ENCODE measurements at places on chromosomes 1 and 21.

- peak; percentile 69 for DNase-seq
Observed at GRCh38 chr21:17585875-17586450, 26.7 kb downstream of the BTG3 start.

DNA sequence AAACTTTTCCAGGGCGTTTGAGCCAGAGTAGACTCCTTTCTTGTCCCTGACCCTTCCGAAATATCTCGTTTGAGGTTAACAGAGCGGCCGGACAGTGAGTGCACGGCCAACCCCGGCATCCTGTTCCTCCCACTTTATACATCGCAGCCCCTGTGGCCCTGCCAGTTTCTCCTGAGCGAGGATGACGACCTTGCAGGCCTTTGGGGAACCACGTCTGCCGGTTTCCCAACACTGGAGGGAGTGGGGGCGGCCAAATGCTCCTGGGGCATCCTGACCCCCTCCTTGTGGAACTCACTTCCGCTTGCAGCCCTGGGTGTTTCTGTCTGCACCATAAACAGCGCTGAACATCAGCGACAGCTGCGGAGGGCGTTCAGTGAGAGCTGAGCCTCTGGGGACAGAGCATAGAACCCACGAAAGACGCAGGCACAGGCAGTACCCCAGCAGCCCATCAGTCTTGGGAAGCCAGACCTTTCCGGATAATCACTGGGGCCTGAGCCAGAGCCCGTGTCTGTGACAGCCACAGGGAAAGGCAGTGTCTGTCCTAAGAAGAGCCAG lies 4.8 kb upstream of the KCNAB2 start:
- DNase-seq, result no peak

DNA sequence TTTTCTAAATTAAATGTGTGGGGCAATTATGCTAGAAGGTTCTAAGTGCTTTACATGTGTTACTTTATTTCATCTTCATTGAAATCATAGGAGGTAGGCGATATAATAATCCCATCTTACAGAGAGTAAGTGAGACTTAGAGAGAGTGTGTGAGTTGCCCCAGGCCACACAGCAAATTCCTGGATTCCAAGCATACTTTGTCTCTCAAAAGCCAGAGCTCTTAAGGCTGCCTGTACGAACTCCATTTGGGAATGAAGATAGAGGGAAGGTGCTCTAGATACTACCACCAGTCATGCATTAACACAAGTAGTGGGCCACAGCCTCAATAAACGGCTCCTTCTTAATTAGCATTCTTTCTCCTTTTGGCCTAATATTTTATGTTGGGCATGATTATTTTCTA lies 170.1 kb downstream of the SIPA1L2 start:
- no peak for DNase-seq

- DNase-seq, result no peak
Observed at GRCh38 chr1:41647221-41648135, 163.0 kb upstream of the EDN2 start.

GRCh38 chr1:67747671-67748546 lies 62.9 kb downstream of the GADD45A start:
- DNase-seq, result no peak

GRCh38 chr21:45629046-45629981 lies 14.2 kb upstream of the PCBP3 start:
- DNase-seq, result no peak

DNA sequence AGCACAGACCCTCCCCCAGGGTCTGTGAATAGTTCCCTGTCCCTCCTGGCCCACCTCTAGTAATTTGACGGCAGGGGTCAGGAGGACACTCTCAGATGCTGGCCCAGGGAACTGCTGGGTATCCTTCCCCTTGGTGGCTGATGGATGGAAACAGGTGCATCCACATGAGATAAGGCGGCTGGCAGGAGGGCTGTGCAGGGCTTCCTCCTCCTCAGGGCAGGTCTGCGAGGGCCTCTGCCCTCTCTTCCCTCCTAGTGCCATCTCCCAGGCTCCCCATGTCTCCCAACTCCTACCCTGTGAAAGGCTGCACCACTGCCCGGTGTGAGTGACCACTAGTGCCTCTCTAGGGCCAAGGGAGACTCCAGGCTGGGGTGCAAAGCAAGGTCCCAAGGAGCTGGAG lies 123.9 kb downstream of the GLIS1 start:
- no peak for DNase-seq

- DNase-seq, result no peak
Observed at GRCh38 chr1:74728736-74729135, 4.1 kb downstream of the CRYZ start.

DNA sequence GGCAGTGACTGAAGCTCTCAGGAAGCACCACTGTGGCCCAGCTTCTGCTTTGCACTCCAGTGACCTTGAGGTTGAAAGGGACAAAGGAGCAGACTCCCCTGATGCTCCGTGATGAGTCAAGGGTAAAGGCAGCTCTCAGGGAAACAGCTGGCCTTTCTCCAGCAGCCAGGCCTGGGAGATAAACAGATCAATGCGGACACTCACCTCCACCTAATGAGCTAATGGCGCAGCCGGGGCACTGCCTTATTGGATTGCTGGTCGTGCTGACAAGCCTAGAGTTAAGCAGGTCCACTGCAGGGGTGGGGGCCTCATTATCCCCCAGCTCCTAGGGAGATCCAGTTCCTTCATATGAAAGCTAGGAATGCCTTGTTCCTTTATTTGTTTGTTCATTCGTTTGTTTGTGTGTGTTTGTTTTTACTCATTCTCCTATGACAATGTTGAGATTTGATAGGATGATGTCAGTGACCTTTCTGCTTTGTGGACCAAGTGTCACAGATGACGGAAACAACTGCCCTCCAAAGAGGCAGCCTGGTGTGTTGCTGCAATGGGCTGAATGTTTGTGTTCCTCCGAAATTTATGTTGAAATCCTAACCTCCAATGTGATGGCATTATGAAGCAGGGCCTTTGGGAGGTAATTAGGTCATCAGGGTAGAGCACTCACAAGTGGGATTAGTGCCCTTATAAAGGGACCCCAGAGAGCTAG lies 141.4 kb upstream of the BEND5 start:
- peak; percentile 100 for DNase-seq

DNA sequence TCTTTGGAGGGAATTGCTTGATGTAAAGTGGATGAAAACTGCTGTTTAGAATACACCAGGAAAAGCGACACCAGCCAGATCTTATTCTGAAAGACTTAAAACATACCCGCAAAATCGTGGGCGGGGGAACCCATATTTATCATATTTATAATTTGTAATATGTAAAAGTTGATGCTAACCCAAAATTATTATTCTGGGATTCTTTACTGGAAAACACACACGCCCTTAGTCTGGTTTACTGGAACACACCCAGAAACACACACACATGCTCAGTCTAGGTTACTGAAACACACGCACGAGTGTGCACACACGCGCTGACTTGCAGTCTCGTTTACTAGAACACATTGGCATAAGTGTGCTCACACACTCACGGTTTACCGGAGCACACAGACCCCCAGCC lies 32.5 kb downstream of the ATP5PO start:
- DNase-seq, result no peak

DNA sequence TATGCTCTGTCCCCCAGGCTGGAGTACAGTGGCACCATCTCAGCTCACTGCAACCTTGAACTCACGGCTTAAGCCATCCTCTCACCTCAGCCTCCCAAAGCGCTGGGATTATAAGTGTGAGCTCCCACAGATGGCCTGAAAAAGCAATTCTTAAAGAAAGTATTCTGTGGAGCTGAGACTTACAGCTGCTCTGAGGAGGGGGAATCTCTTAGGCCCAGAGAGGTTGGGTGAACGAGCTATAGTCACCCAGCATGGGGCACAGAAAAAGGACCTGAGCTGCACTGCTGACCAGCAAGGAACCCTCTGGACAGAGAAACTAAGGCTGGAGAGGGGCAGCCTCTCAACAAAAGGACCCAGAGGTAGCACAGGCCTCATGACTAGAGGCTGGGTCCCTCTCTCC lies 1.3 kb downstream of the PAQR7 start:
- DNase-seq, result no peak

DNA sequence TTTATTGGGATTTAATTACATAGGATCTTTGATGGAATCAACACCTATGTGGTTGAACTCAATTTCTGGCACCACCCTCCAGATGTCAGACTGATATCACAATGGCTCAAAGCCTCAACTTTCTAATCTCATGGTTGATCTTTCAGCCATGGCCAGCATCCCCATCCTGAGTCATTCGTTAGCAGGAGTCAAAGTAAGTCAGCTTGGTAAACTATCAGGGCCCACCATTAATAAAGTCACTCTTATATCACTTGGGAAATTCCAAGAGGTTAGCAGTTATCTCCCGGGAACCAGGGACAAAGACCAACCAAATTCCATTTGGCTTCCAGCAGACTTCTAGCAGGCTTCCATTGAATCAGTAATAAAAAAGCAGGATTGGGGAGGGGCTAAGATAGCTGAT lies 50.7 kb upstream of the TNFSF4 start:
- DNase-seq, result no peak

GRCh38 chr1:46596846-46597245 lies 7.2 kb downstream of the MKNK1 start:
- DNase-seq, result no peak

- DNase-seq, result no peak
Observed at GRCh38 chr1:241424480-241424971, 67.5 kb upstream of the RGS7 start.

DNA sequence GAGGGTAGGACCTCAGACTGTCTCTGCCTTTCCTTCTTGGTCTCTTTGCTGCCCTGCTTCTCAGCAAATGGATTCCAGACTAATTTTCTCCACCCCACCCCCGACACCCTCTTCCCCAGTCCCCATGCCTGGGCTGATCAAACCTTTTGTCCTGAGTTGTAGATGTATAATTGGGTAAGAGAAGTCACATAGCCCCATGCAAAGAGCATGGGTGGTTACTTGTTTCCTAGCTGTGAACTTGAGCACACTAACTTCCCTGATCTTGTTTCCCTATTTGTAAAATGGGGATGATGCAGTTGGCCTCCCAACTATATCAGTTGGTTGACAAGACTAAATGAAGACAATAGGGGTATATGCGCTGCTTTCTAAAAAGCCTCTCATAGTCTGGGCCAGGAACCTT lies 9.2 kb downstream of the PADI6 start:
- no peak for DNase-seq

DNA sequence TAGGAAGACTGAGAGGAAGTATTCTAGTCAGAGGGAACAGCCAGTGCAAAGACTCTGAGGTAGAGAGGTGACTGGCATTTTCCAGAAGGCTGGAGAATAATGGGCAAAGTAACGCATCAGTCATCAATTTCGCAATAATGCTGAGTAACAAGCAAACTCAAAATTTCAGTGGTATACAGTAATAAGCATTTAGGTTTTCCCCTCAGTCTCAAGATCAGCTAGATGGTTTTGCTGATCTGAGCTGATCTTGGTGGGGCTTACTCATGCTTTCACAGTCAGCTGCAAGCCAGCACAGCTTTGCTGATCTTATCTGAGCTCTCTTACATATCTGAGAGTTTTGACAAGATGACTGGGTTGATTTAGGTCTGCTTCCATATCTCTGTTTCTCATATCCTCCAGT lies 108.7 kb downstream of the TSEN15 start:
- no peak for DNase-seq

DNA sequence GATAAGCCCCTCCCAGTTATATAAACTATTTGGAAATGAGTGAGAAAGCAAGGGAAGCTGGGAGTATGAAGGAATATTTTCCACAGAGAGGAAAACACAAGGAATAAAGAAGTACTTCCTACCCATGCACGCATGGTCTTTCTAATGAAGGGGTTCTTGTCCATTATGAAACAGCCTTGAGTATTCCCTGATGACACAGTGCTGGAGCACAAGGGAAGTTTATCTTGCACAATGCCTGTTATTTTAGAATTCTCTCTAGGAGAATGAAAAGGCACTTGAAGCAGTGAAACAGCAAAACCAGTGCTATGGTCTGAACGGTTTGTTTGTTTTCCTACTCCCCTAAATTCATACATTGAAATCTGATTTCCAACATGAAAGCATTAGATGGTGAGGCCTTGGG lies 38.6 kb upstream of the ADAMTS1 start:
- DNase-seq, result no peak

GRCh38 chr1:16116002-16116401 lies 39.9 kb downstream of the EPHA2 start:
- peak; percentile 70 for DNase-seq

GRCh38 chr1:179441501-179441900 lies 75.7 kb downstream of the AXDND1 start:
- no peak for DNase-seq

DNA sequence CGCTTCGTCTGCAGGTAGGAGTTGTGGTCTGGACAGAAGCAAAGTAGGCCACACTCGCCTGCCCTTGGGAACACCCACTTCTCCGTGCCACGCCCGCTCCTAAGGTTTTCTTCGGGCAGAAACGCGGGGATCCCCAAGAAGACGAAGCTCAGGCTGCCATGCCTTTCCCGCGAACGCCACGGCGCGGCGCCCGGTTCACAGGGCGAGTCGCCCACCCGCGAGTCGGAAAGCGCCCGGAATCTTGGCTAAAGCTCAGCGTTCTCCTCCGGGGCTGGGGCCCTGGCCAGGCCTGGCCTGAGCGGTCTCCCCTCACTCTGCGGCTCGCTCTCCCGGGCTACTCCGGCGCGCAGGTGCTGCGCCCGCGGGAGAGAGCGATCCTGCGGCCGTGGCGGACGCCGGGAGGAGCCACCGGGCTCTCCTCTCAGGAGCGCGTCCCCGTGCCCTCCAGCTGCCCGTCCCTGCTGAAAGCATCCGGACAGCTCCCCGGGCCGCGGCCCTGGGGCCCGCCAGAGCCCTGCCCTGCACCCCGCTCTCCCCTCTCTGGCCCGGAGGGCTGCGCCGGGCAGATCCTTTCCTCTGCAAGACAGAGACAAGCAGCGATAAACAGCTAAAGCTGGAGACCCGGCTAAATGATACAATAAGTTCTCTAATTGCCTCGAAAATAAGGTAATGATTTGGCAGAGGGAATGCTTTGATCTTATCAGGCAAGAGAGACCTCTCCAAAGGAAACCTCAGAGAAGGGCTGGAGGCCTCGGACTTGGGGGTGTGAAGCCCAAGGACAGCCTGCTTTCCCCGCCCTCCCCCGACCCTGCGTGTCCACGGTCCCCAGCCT lies 6.7 kb upstream of the WNT2B start:
- DNase-seq, result peak; percentile 75

GRCh38 chr1:217230412-217230811 lies 400.5 kb downstream of the GPATCH2 start:
- DNase-seq, result no peak

GRCh38 chr21:42565206-42565810 lies 51.7 kb downstream of the SLC37A1 start:
- no peak for DNase-seq

GRCh38 chr1:201108614-201109013 lies 3.6 kb downstream of the CACNA1S start:
- no peak for DNase-seq

DNA sequence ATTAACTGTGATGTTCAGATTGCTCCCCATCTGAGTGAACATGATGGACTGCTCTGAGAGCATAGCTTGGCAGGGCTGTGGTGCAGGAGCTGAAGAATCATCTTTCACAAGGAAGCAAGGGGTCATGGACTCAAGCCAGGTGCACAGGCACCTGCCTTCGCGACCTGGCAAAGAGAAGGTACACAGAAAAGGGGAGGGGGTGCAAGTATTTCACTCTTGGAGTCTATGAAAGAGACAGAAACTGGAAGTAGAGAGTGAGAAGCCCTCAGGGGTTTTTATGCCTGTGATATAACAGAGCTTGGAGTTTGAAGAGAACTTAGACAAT lies 232.6 kb upstream of the PLXNA2 start:
- no peak for DNase-seq
